Thyroid gland (tissue), 4 donors: ENCODE measurements at places on chromosomes 13 and 19.

- peak; percentile 91 for DNase-seq
Measured at GRCh38 chr19:55632463-55632834, 8.1 kb upstream of the ZNF784 start.

DNA sequence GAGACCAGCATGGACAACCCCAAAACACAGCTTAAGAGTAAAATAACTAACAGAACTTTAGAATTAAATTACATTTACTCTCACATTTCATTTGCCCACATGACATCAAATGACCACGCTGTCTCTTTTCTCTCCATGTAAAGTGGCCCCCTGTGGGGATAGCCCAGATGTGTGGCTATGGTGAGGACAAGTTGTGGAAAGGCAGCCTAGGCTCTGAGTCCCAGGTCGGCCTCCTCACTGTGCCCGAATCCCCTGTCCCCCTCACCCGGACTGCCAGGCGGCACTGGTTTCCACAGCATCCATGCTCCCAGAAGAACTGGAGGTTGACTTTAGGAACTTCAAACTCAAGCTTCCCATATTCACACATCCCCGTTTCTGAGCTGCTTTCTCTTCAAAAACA, 111.8 kb upstream of the UQCRFS1 start:
- no peak for DNase-seq

DNA sequence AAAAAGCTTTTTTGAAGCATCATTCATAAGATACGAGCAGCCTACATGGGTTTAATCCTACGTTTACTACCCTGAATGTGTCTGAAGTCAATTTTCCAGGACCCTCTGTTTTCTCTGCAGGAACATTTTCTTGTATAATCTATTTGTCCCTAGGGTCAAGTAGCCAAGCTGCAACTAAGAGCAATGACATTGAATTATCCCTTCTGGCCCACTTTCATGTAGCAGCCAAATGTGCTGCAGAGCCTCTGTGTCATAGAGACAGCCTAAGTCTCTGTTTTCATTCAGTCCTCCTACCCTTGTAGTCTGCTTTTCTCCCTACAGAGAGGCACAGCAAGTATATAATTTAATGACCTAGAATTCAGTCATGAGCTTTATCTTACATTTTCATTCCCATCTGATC, 82.1 kb downstream of the ZAR1L start:
- DNase-seq: no peak

DNA sequence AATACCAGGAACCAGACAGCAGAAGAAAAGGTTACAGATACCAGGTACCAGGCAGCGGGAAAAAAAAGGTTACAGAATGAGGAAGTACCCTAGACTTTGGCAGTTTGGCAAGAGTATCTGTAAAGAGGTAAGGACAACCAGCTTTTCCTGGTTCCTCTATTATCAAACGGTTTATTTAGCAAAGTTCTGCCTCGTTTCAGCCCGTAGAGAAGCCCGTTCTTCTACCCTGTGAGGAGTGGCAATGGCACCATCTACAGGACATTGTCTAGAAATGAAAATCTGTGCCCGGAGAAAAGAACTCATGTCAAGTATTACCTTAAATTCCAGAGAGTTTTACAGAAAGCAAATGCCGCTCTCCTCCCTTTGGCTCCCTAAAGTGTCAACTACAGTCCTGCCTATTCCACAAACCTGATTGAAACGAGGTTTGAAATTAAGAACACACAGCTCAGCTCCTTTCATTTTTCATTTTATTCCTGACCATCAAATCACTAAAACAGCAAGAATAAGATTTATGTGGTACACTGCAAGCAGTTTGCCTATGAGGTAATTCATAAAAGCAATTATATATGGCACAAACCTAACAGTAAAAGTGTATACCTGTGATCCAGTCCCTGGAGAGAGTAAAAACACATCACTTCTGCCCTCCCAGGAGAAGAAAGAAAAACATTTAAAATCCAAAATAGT, 226.3 kb downstream of the SLC7A1 start:
- DNase-seq: peak; percentile 42

- no peak for DNase-seq
Measured at GRCh38 chr13:43583321-43583720, 203.5 kb downstream of the ENOX1 start.

- peak; percentile 40 for DNase-seq
Measured at GRCh38 chr13:20192158-20192835, 441 bp downstream of the GJB2 start.

- DNase-seq: no peak
Measured at GRCh38 chr13:24842549-24843274, 78.7 kb downstream of the RNF17 start.

GRCh38 chr13:94268661-94269060, 210.8 kb downstream of the DCT start:
- no peak for DNase-seq

- no peak for DNase-seq
Measured at GRCh38 chr13:68214691-68215415, 984.7 kb upstream of the PCDH9 start.

DNA sequence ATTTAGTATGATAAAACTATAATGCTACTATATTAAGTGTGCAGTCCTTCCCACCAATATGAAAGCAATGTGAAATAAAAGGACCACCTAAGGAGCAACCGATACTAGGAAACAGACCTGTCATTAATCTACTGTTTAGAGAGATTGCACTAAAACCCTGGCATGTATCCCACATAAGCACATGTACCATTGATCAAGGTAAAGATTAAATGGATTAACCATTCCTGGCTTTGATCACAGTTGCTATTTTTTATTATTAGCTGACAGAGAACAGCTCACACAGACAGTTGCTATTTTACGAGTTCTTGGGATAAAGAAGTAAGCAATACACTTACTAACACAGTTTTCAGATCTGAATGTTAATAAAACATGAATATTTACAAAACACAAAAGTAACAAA, 57.7 kb upstream of the ZDHHC20 start:
- DNase-seq: no peak

DNA sequence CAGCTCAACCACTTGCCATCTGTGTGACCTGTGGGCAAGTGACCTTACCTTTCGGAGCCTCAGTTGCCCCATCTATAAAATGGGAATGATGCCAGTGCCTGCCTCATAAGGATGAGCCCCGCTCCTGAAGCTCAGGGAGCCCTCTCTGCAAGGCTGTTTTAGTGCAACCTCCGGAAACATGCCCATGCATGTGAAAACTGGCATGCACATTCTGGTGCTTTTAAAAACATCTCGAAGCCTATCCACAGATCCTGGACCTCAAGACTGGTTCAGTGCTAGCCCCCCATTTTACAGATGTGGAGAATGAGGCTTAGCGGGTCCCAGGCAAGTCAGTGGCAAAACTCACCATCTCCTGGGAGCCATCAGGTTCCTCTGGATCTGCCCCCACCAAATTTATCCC, 5.6 kb downstream of the CADM4 start:
- no peak for DNase-seq

GRCh38 chr19:29872224-29872731, 60.5 kb downstream of the CCNE1 start:
- DNase-seq: no peak

GRCh38 chr19:41249707-41250423, 14.3 kb upstream of the HNRNPUL1 start:
- no peak for DNase-seq

DNA sequence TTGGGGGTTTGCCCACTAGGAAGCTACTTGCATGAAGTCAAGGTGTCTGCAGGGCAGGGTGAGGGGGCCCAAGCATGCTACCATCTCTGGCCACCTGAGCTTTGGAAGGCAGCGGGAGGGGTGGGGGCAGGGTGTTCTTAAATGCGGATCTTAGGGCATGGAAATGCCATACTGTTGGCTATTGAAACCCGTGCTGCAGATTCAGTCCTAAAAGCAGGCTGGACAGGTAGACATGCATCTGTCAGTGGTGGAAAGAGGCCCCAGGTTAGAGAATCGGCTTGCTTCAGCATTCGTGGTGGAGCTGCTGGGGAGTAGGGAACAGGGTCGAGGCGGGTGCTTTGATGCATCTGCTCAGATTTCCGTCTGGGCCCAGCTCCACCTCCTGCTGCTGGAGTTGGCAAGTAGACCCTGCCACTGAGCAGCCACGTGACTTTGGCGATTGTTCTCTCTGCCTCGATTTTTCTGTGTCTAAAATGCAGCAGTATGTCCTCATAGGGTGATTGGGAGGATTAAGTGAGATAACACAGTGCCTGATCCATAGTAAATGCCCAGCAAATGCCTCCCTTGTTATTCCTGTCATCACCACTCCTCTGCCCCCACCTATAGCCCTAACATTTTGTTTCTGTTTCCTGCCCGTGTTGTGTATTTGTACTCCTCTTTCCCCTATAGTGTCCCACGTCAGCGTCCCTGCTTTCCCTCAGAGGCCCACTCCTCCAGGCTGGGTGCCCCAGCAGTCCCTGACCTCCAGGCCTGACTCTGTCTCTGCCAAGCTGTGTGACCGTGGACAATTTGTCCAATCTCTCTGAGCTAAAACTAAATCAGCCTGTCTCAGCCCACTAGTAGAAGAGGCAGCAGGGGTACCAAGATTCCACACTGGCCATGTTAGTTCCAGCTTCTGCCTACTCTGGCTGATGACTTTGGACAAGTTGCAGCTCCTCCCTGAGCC, 5.8 kb downstream of the PPP1R37 start:
- peak; percentile 23 for DNase-seq
